ENCODE measurements at places on chromosomes 6 and 20. TPM values are rescaled to one million over a fixed set of nuclear protein-coding genes. Genes with fewer than 3 reads are reported as not detected.

Gene PTCRA
- not detected for total RNA-seq

Gene STMND1
- total RNA-seq, result not detected

Gene ADGB
- not detected for total RNA-seq

Gene FAM217A
- total RNA-seq, result not detected

Gene KCNK17
- total RNA-seq, result not detected

Gene RBM39
- 374 TPM for total RNA-seq

Gene MEI4
- not detected for total RNA-seq

Gene PHF1
- 37.7 TPM for total RNA-seq

Gene WFDC10A
- not detected for total RNA-seq

Gene RIPOR2
- total RNA-seq, result 287 TPM

Gene MLN
- total RNA-seq, result not detected

Gene TRMT6
- total RNA-seq, result 15.1 TPM

Gene TAAR2
- not detected for total RNA-seq

Gene SGK2
- total RNA-seq, result 0.40 TPM

Gene SIRPB1
- 3.6 TPM for total RNA-seq

Gene SIRPB2
- total RNA-seq, result not detected

All from activated CD4-positive, alpha-beta T cell treated with anti-CD3 and anti-CD28 coated beads, Interleukin-2, amount 10 ng/mL, durations not matched to agents 7 days and 5 days (primary cell).